IPS-NIHi11 (cell line): ENCODE measurements at places on chromosomes 4 and X.

- no peak for DNase-seq
Observed at GRCh38 chrX:44178274-44179053, 165.0 kb downstream of the EFHC2 start.

GRCh38 chrX:120029354-120029753 is 48.1 kb downstream of the RHOXF2B start:
- DNase-seq: no peak

DNA sequence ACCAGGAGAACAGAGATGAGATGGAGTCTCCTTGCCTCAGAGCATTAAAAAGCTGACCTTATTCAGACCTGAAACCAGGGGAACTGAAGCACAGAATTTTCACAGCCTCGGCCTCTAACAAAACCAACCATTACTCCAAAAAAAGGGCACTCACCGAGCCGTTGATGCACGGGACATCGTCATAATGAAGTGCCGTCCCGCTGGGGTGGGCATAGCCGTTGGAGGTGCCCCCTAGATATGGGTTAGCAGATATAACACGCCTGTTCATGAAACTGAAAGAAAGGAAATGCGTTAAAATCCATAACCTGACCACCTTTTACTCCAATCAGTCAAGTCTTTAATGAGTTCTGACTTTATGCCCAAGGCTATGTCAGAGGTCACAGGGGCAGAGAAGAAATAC is 153.6 kb downstream of the AFAP1 start:
- DNase-seq: no peak

GRCh38 chr4:185743722-185744487 is 68.1 kb downstream of the SORBS2 start:
- DNase-seq: no peak

DNA sequence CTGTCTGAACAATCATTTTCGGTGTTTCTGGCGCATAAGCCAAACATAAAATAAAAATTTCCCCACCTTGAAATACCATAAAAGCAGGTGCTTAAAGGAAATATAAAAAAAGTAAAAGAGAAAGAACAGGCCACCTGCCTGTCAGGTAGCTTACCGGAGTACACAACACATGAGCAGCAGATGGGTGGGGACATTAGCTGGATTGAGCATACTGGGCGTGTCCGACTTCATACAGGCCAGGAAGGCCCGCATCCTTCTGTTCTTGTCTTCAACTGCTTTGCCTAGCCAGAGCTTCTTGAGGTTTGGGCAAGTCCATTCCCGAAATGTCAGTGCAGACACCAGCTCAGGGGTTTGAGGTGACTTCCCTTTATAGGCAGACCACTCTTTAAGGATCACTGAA is 66.7 kb downstream of the FAM120C start:
- no peak for DNase-seq
